ENCODE measurements at places on chromosomes 11 and 22.

- DNase-seq = no peak
- H3K4me3 ChIP-seq = peak overlapping the region; percentile 37
- H3K27me3 ChIP-seq = no peaks in the 10 kb centered on the region
- no peak overlapping the region for H3K27ac ChIP-seq
- peaks cover 4% of the 10 kb centered on the region for H3K4me1 ChIP-seq
- H3K36me3 ChIP-seq = no peaks in the 10 kb centered on the region
Observed at GRCh38 chr11:126415669-126416420, 60.4 kb downstream of the ST3GAL4 start.

- H3K4me3 ChIP-seq = no peak overlapping the region
- DNase-seq = no peak
- no peak overlapping the region for H3K27ac ChIP-seq
Observed at GRCh38 chr11:16942342-16942741, 71.9 kb downstream of the PLEKHA7 start.

- peak overlapping the region; percentile 79 for H3K27ac ChIP-seq
- H3K4me3 ChIP-seq = peak overlapping the region; percentile 96
- H3K27me3 ChIP-seq = no peaks in the 10 kb centered on the region
- peaks cover 14% of the 10 kb centered on the region for H3K4me1 ChIP-seq
- no peak for DNase-seq
Observed at GRCh38 chr11:125111001-125111342, 454 bp downstream of the TMEM218 start.

GRCh38 chr11:125228993-125229392 lies 64.4 kb downstream of the PKNOX2 start:
- H3K36me3 ChIP-seq = no peaks in the 10 kb centered on the region
- peaks cover 3% of the 10 kb centered on the region for H3K27me3 ChIP-seq
- H3K27ac ChIP-seq = no peak overlapping the region
- no peak overlapping the region for H3K4me3 ChIP-seq
- DNase-seq = no peak

- no peaks in the 10 kb centered on the region for H3K36me3 ChIP-seq
- no peaks in the 10 kb centered on the region for H3K27me3 ChIP-seq
- no peak overlapping the region for H3K4me3 ChIP-seq
- no peaks in the 10 kb centered on the region for H3K4me1 ChIP-seq
- no peak for DNase-seq
Observed at GRCh38 chr11:123168955-123169484, 26.0 kb downstream of the CLMP start.

GRCh38 chr11:1938343-1939005 lies 8.7 kb upstream of the MRPL23 start:
- H3K36me3 ChIP-seq = no peaks in the 10 kb centered on the region
- DNase-seq = no peak
- H3K4me3 ChIP-seq = no peak overlapping the region
- no peaks in the 10 kb centered on the region for H3K4me1 ChIP-seq

DNA sequence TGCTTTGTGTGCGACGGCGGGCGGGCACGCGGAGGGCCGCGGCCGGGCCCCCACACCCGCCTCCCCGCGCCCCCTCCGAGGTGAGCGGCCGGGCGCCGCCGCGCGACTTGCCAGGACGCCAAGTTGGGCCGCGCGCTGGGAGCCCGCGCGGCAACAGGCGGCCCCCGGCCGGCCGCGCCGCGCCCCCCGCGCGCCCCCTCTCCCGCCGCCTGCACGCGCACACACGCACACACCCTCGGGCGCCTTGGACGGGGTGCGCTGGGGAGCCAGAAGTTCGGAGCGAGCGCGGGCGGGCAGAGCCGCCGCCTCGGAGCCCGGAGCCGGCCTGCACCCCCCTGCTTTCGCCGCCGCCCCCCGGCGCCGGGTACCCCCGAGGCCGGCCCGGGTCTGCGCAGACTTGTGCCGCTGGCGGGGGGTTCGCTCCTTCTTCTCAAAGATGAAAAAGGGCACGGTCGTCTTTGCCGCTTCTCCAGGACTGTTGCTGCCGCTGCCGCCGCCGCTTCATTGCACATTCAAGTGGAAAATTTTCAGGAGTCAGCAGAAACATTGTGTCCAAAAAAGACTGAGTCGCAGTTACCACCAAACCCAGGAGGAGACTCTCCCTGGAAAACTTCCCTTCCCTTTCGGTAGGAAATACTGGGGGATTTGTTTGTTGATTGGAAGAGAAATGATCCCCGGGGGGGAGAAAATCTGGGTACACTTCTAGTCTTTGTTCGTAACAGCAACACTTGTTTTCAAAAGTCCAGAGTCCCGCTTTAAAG lies 895 bp downstream of the TEAD1 start:
- H3K4me3 ChIP-seq = no peak overlapping the region
- peaks cover 59% of the 10 kb centered on the region for H3K27me3 ChIP-seq
- H3K4me1 ChIP-seq = peaks cover 10% of the 10 kb centered on the region
- no peak overlapping the region for H3K27ac ChIP-seq

DNA sequence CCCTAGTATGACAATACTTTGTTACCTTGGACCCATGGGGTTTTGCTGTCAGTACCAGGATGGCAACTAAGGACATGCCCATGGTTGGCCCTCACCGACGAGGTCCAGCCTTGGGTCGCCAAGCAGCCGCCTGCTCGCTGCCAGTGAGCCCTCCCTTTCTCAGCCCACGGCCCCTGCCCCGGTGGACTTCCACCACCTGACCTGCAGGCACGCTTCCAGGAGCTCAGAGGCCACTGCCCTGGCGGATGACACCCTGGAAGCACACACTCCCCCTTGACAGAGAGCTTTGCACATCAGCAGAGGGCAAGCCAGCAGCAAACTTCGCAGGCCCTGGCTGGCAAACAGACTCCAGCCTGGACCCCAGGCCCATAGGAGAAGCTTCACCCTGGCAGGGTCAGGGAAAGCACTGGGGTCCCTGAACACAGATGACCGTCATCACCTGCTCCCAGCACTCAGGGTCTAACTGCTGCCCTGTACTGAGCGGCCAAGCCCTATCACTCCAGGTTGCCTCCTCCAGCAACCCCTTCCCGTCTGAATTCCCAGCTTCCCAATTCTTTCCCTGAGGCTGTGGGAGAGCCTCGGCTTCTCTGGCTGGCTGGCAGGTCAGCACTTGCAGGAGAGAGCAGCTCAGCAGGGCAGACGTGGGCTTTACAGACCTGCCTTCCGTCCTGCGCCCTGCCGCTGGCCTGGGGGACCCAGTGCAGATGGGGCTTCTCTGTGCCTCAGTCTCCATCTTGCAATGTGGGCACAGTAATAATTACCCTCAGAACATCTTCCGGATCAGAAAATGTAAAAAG lies 2.7 kb upstream of the PPARA start:
- no peak overlapping the region for H3K27ac ChIP-seq
- no peaks in the 10 kb centered on the region for H3K36me3 ChIP-seq
- no peak overlapping the region for H3K4me3 ChIP-seq
- no peaks in the 10 kb centered on the region for H3K27me3 ChIP-seq
- H3K4me1 ChIP-seq = peaks cover 20% of the 10 kb centered on the region

DNA sequence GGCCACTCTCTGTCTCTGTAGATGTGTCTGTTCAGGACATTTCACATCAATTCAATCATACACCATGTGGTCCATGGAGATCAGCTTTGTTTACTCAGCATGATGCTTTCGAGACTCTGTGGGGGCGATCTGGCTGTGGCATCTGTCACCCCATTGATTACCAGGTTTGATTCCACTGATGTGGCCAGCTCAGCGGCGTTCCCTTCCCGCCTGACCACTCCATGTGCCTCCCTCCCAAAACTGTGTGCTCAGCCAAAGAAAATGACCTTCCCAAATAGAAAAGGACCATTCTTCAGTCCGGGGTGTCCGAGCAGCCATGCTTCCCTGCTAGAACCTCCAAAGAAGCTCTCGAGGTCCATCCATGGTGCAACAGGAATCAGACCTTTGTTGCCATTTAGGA lies 89.1 kb downstream of the BRD1 start:
- H3K4me1 ChIP-seq = peaks cover 3% of the 10 kb centered on the region
- H3K4me3 ChIP-seq = no peak overlapping the region
- peaks cover 2% of the 10 kb centered on the region for H3K27me3 ChIP-seq
- no peak for DNase-seq
- no peaks in the 10 kb centered on the region for H3K36me3 ChIP-seq

- no peaks in the 10 kb centered on the region for H3K36me3 ChIP-seq
- peak overlapping the region; percentile 59 for H3K27ac ChIP-seq
- peaks cover 3% of the 10 kb centered on the region for H3K27me3 ChIP-seq
- no peak overlapping the region for H3K4me3 ChIP-seq
- DNase-seq = peak; percentile 3
- peaks cover 9% of the 10 kb centered on the region for H3K4me1 ChIP-seq
Observed at GRCh38 chr11:113249491-113249763, 65.0 kb upstream of the TTC12 start.

- H3K36me3 ChIP-seq = no peaks in the 10 kb centered on the region
- DNase-seq = no peak
- no peak overlapping the region for H3K27ac ChIP-seq
- H3K27me3 ChIP-seq = no peaks in the 10 kb centered on the region
- H3K4me3 ChIP-seq = no peak overlapping the region
Observed at GRCh38 chr11:27214713-27215112, 148.3 kb downstream of the CCDC34 start.
